ENCODE measurements at places on chromosomes 13 and 19.

DNA sequence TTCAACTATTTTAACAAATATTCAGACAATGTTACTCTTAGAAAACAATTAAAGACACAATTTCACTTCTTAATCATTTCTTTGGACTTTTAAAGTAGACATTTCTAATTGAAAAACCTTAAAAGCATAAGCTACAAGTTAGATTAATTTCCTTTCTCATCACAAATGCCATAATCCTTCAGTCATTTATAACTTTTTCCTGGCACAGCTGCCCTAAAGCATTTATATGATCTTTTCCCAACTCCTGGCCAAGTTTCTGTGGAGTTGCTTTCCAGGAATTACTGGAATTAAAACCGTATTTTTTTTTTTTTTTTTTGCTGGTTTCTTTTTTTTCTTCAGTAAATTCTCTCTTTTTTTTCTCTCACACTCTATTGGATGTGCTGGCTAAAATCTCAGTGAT lies 615.9 kb downstream of the TBC1D4 start:
- DNase-seq, result no peak

DNA sequence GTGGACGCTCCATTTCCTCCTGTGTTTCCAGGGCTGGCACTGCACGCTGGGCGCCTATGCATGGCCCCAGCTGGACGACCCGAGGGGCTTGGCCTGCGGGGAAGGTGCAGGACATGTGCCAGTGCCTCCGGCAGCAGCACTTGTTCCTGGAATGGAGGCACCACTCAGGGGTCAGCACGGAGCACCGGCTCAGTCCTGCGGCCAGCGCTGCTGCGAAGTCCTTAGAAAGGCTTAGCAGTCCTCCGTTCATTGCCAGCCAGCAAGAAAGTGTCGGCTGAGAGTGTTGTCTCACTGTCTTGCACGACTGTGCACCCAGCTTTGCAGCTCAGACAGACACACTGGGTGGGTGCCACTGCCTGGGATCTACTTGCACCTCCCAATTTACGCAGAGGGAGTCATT lies 36.1 kb upstream of the TUBGCP3 start:
- DNase-seq, result no peak

DNA sequence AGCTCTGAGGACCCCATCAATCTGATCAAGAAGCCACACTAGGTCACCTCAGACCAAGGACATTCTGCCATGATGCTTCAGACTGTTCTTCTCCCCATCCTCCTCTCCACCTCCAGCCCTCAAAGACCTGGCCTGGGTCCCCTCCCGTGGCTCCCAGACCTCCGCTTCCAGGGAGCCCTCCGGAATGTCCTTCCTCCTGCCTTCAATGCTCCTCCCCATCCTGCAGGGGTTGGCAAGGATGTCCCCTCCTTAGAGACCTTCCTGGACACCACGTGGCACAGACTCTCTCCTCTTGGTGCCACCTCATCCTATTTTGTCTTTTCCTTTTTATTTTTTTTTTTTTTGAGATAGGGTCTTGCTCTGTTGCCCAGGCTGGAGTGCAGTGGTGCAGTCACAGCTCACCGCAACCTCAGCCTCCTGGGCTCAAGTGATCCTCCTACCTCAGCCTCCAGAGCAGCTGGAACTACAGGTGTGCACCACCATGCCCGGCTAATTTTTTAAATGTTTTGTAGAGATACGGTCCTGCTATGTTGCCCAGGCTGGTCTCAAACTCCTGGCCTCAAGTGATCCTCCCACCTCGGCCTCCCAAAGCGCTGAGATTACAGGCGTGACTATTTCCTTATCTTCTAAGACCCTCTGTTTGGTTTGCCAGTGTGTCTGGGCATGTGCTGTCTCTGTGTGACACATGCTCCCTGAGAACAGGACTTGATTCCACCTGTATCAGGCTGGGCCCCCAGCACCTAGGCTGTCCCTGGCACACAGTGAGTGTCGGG lies 84.9 kb downstream of the GNG7 start:
- no peak for DNase-seq

- DNase-seq, result no peak
Measured at GRCh38 chr19:16824658-16825311, 4.4 kb upstream of the SIN3B start.

DNA sequence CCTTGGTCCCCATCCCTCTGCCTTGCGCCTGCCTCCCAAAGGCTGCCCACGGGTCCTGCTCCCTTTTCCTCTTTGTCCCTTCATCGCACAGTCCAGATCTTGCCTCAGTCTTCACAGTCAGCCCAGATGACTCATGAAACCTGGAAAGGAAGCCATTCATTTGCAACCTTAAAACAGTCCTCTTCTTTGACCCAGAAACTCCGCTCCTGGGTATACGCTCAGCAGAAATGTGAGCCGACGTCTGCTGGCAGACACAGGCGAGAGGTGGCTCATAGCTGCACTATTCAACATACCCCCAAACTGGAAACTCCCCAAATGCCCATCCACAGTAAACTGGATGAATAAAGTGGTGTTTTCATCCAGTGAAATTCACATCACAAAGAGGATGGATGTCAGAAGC lies 13.6 kb upstream of the PEPD start:
- DNase-seq, result no peak

DNA sequence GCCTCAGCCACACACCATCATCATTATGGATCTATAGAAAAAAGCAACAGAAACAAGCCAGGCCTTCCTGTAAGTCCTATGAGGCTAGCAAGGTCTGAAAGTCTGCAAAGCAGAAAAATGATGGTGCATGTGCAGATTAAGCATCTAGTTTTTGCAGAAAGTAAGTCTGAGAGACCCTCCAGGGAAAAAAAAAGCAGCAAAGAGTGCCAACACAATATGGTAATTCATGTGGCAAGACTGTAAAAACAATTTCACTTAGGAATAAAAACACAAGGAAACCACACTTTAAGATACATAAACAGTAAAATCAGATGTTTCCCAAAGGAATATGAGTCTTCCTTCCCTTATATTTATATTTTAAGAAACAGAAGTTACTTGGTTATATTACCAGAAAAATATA lies 112.3 kb upstream of the FBXL3 start:
- no peak for DNase-seq

DNA sequence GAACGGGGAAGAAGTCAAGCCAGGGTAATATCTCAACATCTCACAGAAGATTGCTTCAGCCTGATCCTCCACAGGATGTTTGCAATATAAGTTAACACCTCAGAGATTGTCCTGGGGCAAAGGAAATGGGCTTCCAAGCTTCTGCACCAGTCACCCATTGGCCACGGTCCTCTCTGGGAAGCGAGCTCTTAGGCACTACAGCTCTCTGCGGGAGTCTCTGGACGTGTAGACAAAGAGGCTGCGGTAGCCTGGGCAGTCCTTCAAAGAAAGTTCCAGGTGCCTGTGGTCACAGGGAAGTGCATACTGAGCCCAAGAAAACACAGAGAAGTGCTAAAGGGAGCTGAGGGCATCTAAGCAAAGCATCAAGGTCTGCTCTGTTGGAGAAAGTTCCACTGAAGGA lies 805.7 kb downstream of the DIAPH3 start:
- DNase-seq, result no peak

DNA sequence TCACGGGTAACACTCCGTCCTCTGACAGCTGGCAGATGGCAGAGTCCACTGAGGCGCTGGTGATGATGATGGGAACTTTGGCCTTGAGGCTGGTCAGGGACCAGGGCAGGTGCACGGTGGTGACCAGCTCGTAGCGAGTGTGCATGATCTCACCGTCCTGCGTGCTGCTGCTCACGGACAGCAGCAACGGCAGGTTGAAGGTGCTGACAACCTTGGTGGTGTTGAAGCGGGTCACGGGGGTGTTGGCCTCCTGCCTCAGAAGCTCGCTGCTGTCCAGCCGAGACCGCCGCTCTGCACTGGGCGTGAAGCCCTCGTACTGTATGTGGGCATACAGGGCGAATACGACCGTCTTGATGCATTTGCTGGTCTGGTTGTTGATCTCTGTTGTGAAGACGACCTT lies 11.6 kb downstream of the ARRDC5 start:
- no peak for DNase-seq

GRCh38 chr19:3765121-3765520 lies 2.6 kb downstream of the MRPL54 start:
- no peak for DNase-seq

DNA sequence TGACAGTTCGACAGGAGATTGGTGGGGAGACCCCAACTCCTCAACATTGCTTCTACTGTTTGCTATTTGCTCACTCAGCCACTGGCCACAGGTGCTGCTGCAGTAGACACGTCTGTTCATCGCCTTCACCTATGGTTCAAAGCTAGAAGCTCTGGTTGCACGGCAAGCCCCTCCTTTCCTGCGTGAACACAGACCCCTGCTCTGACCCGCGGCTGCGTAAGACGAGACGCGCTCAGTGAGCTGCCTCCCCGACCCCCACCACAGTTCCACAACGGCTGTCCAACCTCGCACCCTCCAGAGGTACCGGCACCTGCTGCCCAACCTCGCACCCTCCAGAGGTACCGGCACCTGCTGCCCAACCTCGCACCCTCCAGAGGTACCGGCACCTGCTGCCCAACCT lies 6.8 kb downstream of the RASA3 start:
- DNase-seq, result no peak

- no peak for DNase-seq
Measured at GRCh38 chr13:53004573-53004972, 24.0 kb upstream of the OLFM4 start.

GRCh38 chr19:48674921-48675824 lies 2.4 kb upstream of the NTN5 start:
- peak; percentile 88 for DNase-seq

DNA sequence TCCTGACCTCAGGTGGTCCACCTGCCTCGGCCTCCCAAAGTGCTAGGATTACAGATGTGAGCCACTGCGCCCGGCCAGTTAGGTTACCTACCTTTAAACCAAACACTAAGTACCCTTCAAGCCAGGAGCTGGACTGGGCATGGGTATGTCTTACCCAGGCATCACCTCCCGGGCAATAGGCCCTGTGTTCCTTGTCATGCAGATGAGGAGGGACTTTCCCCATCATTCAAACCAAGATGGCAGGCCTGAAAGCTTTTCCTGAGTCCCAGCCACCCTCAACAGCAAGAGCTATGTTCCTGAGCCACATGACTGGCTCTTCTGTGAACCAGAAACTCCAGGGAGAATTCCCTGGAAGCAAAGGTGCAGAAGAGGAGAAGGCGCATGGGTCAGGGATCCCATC lies 9.5 kb downstream of the RAB8A start:
- no peak for DNase-seq

GRCh38 chr19:7729211-7729610 lies 2.7 kb downstream of the CLEC4G start:
- no peak for DNase-seq

DNA sequence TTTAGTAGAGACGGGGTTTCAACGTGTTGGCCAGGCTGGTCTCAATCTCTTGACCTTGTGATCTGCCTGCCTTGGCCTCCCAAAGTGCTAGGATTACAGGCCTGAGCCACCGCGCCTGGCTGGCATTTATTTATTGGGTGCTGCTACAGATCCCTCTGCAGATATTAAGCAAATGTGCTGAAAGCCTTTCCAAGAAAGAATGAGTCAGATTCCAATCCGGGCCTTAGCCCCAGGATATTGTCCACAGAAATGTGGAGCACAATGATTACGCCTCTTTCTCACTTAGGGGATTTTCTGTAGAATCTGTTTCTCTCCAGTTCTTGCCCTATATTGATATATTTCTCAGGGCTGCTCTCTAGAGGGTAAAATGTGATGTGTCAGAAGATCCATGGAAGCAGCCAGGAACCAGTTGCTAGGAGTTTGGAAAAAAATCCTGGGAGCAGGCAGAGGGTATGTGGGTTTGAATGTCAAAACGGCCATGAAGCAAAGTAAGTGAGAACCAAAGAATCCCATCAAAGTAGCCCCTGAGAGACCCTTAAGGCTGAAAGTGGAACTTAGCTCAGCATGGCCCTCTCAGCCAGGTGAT lies 24.8 kb upstream of the IGFL4 start:
- no peak for DNase-seq

DNA sequence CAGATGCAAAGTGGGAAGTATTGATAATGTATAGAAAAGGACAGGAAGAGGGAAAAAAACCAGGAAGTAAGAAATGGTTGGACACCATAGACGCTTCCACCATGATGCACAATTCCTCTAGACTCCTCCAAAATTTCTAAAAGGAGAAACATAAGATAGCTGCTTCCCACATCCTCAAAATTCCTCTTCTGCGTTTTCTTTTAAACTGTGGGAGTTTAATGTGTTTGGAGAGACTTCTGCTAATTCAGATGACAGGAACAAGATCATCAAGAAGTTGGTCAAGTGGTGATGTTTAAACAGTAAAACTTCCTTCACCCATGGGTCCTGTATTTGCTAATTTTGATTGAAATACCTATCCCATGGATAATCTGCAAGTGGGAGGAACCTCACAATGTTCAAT lies 130.2 kb downstream of the IRS2 start:
- no peak for DNase-seq

DNA sequence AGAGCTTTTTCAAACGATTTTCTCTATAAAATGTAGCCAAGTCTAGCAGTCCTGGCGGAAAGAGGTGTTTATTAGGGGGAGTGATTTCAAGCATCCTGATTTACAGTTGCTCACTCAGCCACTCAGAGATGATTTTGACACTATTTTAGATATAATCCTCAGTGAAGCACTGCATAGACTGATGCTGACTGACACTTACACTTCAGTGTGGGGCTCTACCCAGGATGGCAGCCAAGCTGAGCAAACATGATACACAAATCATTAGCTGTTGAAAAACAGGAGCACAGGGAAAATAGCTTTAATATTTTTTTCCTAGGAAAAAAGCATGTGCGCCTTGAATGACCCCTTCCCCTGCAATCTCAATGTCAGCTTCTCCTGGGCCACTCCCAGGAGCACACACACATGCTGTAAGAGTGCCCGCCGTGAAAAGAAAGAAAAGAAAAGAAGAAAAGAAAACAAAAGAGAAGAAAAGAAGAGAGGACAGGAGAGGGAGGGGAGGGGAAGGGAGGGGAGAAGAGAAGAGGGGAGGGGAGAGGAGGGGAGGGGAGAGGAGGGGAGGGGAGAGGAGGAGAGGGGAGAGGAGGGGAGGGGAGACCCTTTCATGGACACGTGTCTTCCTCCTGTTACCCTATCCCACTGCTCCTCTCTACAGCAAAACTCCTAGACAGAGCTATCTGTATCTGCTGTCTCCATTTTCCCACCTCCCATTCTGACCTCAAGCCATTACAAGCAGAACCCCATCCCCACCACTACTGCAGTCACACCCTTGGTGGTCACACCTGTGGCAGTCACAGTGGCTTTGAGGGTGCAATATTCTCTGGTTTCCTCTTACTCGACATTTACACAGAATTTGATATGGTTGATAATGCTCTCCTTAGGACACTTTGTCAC lies 36.4 kb downstream of the RCBTB2 start:
- no peak for DNase-seq

Measured in ecto neural progenitor cell (in vitro differentiated cells).